ENCODE measurements at places on chromosomes 1 and 21.

GRCh38 chr1:7789828-7790227 lies 5.7 kb downstream of the PER3 start:
- no peak for DNase-seq

DNA sequence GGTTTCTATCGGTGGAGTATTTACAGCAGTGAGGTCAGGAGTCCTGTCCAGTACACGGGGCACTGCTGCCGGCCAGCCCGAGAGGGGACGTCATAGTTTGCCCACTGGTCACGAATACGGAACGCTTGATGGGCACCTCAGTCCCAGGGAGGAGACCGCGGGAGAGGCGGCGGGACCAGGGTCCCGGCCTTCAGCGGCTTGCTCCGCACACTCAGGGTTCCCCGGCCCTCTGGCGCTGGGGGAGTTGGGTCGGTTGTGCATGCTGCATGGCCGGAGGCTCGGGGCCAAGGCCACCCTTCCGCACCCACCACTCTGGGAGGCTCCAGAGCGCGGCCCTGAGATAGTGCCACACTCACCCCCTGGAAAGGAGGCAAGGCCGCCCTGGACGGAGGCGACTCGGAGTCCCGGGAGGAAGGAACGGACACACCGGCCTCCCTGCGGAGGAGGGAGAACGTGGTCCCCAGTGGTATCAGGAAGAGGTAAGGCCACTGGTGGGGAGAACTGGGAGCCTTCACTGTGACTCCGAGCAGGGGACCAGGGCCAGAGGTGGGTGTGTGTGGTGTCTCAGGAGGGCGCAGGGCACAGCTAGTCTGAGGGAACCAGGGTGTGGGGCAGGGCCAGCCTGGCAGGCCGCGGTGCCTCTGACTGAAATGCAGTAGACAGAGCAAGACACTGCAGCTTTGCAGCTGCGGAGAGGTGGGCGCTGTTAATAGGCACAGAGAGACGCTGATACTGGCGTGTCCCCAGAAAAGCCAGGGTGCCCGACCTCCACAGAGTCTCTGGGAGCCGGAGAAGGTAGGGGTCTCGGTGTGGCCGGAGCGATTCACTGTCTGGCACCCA lies 28.6 kb upstream of the PRSS38 start:
- DNase-seq: no peak

GRCh38 chr1:89971600-89971999 lies 23.3 kb upstream of the ZNF326 start:
- DNase-seq: no peak

DNA sequence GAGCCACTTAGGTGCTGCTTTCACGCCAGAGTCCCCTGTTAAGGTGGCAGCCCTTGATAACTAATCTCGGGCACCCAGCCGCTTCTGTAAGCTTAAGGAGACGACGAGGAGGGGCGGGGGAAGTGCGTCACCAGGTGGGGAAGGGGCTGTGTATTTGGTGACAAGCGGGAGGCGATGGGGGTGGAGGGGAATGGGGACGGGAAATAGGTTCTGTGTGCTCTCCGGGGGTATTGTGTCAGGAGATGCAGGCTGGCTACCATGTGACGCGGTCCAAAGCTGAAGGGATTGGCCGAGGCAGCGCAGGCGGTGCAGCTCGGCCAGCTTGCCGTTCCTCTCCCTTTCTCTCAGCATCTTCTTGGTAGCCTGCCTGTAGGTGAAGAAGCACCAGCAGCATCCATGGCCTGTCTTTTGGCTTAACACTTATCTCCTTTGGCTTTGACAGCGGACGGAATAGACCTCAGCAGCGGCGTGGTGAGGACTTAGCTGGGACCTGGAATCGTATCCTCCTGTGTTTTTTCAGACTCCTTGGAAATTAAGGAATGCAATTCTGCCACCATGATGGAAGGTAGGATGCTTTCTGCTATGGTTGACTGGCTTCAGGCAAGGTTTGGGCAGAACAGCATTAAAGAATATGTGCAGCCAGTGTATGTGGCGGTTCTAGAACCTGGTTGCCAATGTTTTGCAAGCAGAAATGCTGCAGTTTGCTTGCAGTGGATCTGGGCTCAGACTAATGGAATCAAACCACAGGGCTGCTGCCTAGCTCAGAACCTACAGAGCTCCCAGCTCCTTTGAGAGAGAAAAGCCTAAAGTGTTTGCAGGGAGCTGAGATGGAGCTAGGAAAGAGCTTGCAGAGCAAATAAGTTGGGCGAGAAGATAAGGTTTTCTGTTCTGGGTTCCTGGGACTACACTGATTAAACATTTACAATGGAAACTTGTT lies at the start of gene SGIP1:
SGIP1 (plus strand) TSS at position 350 of the 937 bp plus-strand sequence; CDS start at position 556, 206 bp downstream.
- peak; percentile 66 for DNase-seq

DNA sequence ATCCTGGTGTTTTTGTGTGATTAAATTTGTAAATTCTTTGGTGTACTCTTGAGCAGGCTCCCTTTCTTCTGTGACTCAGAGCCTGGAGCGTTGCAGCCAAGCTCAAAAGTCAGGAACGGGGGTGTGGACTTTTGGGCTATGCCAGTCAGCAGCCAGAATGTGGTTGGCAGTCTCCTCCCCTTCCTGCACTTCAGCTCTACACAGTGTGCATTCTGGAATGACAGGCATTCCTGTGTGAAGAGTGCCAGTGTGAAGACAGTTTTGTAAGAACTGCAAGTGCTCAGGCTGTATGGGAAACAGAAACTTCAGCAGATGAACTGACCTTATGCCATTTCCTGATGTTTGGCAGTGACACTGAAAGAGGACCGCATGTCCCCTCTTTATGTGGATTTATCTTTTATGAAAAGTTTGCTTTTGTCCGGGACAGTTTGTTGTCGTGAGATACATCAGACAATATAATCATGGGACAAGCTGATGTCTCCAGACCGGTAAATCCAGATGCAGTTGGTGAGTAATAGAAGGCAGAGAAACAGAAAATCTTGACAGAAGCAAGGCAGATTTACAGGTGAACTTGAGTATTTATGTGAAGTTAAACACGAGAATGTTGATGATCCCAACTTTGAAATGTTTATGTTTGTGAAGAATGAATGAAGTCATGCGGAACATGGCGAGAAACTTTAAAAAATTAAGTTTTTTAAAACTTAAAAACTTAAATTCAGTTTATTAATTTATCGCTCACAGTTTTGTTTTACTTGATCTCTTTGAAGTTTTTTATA lies 67.7 kb upstream of the RCC1 start:
- peak; percentile 54 for DNase-seq

- DNase-seq: no peak
Measured at GRCh38 chr1:109783436-109783835, 19.7 kb upstream of the EPS8L3 start.

DNA sequence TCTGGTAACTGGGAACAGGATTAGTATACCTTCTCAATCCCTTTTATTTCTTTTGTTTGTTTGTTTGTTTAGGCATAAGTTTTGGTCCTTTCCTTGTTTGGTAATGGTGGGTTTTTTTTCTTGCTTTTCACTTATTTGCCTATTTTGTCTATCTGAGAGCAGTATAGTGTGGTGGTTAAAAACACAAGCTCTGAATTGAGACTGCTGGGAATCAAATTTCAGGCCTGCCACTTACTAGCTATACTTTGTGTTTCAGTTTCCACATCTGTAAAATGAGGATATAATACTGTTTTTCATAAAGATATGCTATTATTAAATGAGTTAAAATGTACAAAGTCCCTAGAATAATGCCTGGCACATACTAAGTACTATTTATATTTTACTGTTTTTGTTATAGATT lies 81.6 kb upstream of the IVNS1ABP start:
- no peak for DNase-seq

Measured in BE2C (cell line).